ENCODE measurements at places on chromosomes 3 and 15.

DNA sequence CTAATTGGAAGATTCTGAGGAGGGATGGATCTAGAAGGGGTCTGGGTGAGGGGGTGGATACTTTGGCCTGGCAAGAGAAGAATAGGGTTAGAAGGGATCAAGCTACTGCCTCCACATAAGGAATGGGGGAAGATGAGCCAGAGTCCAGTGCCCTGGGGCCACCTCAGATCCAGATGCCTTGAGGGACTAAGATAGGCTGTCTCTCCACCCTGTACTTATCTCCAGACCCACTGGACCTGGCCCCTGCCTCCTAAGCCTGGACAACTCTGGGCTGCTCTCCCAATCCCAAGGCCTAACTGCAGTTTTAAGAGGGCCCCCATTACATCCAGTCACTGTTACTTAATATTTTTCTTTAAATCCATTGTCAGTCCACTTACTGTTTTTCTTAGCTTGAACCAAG is 2.0 kb downstream of the DVL3 start:
- no peak for DNase-seq

DNA sequence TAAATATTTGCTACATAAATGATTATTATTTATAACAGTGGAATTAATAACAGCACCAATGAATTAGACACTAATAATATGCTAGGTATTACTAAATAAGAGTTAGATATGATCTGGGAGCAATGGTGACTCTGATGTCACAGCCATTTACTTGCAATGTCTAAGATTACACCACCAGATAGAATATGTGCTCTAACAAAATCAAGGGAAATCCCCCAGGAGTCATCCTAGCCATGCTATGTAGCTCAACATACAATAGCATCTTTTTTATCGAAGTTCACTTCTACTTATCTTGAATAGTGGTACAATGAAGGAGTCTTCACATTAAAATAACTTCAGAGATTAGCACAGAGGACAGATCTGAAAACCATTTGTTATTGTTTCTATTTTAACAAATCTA is 154.0 kb downstream of the FMN1 start:
- DNase-seq: no peak

DNA sequence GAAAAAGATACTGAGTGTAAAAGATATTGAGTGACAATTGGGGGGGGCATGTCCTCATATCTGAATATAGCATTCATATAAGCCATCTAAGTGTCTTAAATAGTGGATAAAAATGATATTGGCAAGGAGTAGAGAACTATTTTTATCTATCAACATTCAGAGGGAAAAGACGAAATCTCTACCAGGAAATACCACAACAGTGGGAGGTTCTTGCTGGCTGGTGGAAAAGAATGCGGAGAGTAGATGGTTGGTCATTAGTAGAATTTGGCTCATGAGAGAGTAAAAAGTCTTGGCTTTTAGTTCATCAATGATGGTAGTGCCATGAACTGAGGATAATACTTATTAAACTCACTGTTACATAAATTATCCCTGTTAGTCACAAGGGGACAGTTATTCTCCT is 4.8 kb upstream of the TCF12 start:
- DNase-seq: no peak

GRCh38 chr3:14285548-14285925 is 106.9 kb downstream of the LSM3 start:
- DNase-seq: no peak

GRCh38 chr3:30681649-30682211 is 75.3 kb downstream of the TGFBR2 start:
- no peak for DNase-seq

DNA sequence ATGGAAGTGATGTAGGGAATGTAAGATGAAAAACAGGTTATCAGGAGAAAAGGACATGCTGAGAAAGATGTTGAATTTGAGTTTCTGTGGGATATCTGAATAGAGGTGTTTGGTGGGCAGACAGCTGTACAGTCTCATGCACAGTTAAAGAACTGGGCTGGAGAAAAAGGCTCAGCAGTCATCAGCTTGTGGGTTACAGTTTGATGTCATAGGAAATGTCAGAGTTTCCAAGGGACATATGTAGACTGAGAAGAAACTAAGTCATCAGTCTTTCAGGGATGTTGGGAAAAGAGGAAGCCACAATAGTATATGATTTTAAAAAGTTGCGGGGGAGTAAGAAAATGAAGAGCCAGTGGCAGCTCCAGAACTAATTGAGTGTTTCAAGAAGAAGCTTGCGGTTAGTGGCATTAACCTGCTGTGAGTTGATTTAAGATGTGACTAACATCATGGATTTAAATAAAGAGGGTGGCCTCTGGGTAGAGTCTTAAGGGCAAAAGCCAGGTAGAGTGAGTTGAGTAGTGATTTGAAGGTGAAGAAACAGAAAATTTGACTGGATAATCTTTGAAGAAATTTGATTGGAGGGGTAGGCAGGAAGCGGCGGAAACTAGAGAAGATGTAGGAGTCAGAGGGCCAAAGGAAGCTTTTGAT is 24.6 kb downstream of the GORASP1 start:
- no peak for DNase-seq

DNA sequence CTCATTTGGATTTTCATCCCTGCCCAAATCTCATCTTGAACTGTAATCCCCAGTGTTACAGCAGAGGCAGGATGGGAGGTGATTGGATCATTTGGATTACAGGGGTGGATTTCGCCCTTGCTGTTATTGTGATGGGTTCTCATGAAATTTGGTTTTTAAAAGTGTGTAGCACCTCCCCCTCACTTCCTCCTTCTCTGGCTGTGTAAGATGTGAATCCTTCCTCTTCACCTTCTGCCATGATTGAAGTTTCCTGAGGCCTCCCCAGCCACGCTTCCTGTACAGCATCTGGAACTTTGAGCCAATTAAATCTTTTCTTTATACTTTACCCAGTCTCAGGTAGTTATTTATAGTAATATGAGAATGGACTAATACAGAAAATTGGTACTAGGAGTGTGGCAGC is 316.8 kb downstream of the PLCL2 start:
- no peak for DNase-seq

DNA sequence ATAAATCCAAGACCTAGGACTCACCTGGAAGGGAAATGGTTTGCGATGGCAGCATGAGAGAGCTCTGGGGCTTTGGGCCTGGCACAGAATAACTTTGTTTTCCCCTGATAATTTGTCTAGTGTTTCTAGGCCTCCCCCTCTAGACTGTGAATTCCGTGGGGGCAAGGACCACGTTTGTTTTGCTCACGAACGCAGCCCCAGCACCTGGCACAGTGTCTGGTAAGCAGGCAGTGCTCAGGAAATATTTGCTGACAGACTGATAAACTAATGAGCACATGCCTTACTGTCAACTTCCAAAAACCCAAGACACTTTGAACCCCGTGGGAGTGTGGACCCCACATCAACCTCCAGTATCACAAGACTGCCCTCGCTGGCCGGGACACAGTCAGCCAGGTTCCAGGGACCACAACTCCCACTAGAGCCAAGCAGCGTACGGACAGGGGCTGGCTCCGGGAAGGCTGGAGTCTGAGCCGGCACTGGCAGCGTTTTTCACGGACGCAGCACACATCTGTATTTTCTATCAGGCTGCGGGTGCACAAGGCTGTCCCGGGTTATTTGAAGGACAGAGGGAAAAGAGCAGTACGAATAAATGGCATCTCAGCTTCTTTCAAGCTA is 146.5 kb downstream of the XXYLT1 start:
- no peak for DNase-seq

- no peak for DNase-seq
Measured at GRCh38 chr3:73611176-73611575, 13.6 kb downstream of the PDZRN3 start.

DNA sequence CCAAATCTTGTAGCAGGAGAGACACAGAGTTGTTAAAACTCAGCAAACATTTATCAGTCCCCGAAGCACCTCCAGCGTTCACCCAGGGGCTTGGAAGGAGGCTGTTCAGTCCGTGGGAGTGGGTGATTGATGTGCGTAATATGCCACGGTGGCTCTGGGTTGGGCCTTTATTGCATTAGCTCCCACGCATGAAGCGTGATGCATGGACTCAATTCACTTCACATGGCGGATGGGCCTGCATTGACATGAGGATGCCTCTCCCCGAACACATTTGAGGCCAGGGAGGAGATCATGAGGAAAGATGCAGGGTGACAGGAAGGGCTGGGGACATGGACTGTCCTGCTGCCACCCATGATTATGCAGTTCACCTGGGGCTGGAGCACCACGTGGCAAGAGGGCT is 126.5 kb downstream of the FAM43A start:
- DNase-seq: no peak

GRCh38 chr3:128487813-128488635 is 5.0 kb downstream of the GATA2 start:
- no peak for DNase-seq

- no peak for DNase-seq
Measured at GRCh38 chr3:134237454-134238145, 13.1 kb downstream of the RYK start.

DNA sequence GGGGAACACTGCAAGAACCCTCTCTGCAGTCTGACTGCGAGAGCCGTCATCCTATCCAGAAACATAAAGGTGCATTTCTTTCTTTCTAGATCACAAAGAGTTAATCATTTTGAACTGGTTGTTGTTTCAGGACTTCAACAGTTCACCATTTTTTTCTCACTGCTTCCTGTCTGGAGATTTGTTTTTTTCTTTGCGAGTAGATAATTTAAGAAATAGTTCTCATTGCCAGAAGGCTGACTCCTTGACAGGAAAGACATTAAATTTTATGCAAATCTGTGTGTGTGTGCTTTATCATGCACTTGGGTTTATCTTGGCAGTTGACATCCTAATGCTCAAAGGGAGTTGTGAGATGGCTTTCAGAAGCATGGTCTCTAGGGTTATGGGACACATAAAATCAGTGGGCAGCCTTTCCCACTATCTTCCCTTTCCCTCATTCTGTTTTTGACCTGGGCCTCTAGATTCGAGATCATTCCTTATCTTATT is 123.5 kb upstream of the TBL1XR1 start:
- DNase-seq: no peak

- DNase-seq: no peak
Measured at GRCh38 chr15:101472033-101472432, 17.5 kb downstream of the PCSK6 start.

DNA sequence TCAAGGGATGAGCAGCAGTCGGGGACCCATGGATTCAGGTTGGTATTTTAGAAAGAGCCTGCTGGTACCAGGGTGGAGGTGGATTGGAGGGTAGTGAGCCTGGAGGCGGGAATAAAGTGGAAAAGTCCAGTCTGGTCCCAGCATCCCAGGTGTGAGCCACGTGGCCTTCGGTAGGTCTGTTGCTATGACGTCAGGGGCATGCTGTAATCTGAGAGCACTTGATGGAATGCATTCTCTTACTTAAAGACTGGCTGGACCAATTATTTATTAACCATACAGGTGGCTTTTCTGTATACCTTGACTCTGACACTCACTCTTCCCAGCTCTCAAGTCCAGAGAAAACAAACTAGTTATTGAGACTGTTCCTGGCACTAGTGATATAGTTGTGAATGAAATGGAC is 389.9 kb upstream of the RGMA start:
- DNase-seq: no peak

DNA sequence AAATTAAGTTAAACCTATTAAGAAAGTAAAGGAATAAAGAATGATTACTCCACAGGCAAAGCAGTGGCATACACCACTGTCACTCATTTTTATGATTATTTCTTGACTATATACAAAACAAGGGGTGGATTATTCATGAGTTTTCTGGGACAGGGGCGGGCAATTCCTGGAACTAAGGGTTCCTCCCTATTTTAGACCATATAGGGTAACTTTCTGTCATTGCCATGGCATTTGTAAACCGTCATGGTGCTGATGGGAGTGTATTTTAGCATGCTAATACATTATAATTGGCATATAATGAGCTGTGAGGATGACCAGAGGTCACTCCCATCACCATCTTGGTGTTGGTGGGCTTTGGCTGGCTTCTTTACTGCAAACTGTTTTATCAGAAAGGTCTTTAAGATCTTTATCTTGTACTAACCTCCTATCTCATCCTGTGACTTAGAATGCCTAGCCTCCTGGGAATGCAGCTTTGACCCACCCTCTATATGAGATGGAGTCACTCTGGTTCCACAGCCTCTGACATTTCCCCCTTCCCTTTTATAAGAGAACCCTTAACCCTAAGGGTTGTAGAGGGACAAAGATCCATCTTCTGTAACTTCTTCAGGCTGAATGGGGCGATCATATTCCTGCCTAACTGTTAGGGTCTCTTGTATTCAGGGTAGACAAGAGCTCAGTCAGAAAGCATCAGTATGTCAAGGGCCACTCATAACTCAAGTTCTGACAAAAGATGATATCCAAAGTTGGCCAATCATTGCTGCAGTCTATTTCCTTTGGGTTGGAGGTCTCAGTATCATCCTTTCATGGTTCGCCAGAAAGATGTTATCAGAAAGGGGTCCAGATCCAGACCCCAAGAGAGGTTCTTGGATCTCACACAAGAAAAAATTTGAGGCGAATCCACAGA is 79.5 kb upstream of the LIPC start:
- no peak for DNase-seq

DNA sequence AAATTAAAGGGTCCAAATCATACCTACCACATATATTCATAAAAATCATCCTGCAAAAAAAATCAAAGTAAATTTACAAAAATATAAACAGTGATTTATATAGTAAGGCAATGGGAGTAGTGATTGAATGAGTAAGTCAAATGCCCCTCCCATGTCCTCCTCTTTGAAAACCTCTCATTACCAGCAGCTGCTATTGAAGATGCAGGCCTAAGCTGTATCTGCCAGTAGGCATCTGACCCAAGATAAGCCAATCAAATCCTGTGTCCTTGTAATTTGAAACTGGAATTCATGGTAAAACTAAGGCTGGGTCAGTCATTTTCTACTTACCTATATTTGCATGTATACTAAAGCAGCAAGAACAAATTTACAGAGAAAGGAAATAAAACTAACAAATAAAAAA is 60.4 kb upstream of the POU1F1 start:
- DNase-seq: no peak

DNA sequence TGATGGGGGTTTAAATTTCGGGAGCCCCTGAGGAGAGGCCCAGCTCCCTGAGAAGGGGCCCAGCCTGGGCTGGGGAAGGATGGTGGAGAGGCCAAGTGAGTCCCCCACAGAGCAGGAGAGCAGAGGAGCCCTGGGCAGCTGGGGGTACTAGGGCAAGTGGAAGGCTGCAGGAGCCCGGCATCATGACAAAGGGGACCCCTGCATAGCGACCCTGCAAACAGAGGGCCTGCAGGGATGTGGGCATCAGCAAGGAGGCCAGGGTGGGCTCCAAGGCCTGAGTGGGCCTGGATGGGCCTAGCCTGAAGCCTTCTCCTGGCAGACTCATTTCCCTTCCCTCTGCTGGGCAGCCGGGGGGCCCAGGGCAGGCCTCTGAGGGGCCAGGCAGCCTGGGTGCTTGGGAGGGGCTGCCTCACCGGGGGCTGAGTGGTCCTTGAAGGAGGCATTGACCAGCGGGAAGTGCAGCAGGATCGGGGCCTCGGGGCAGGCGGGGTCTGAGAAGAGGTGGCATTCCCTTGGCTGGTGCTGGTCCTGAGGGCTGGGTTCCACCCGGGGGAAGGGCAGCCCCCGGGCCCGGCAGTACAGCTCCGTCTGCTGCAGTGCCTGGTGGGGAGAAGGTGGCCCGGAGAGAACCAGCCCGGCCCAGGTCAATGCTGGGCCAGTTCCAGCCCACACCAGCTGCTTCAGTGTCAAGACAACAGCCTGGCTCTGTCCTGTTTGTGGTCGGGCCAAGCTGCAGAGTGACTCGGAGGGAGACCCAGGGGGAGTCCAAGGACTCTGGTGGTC is 24.7 kb downstream of the PLA2G4D start:
- no peak for DNase-seq

GRCh38 chr15:95894407-95894956 is 436.0 kb upstream of the NR2F2 start:
- DNase-seq: no peak
